ENCODE measurements at places on chromosomes 4 and X. TPM values are rescaled to one million over a fixed set of nuclear protein-coding genes. Genes with fewer than 3 reads are reported as not detected.

The SPACA5 gene
- not detected for total RNA-seq

The GAGE12H gene
- not detected for total RNA-seq

The ARSJ gene
- 48.6 TPM for total RNA-seq

The CPZ gene
- 24.4 TPM for total RNA-seq

The PRR32 gene
- not detected for total RNA-seq

The EGF gene
- total RNA-seq, result 1.0 TPM

The SERTM2 gene
- not detected for total RNA-seq

The NXF2 gene
- not detected for total RNA-seq

The FREM3 gene
- total RNA-seq, result 0.07 TPM

The ERAS gene
- total RNA-seq, result 0.13 TPM

The CT47A7 gene
- not detected for total RNA-seq

The IL2RG gene
- total RNA-seq, result not detected

The CFAP97 gene
- 50.5 TPM for total RNA-seq

The ADH1C gene
- 0.23 TPM for total RNA-seq

The ZFP92 gene
- total RNA-seq, result 0.23 TPM

The SLC49A3 gene
- 3.4 TPM for total RNA-seq

Measured in smooth muscle cell of the pulmonary artery (primary cell).